ENCODE measurements at places on chromosomes 7 and 10. TPM values are rescaled to one million over a fixed set of nuclear protein-coding genes. Genes with fewer than 3 reads are reported as not detected.
A peak's percentile ranks its signal among the peaks of the same experiment; 100 is the strongest.

The TLX1 gene
- not detected for total RNA-seq

The SFTPA1 gene
- not detected for total RNA-seq

The TLL2 gene
- 0.27 TPM for total RNA-seq

DNA sequence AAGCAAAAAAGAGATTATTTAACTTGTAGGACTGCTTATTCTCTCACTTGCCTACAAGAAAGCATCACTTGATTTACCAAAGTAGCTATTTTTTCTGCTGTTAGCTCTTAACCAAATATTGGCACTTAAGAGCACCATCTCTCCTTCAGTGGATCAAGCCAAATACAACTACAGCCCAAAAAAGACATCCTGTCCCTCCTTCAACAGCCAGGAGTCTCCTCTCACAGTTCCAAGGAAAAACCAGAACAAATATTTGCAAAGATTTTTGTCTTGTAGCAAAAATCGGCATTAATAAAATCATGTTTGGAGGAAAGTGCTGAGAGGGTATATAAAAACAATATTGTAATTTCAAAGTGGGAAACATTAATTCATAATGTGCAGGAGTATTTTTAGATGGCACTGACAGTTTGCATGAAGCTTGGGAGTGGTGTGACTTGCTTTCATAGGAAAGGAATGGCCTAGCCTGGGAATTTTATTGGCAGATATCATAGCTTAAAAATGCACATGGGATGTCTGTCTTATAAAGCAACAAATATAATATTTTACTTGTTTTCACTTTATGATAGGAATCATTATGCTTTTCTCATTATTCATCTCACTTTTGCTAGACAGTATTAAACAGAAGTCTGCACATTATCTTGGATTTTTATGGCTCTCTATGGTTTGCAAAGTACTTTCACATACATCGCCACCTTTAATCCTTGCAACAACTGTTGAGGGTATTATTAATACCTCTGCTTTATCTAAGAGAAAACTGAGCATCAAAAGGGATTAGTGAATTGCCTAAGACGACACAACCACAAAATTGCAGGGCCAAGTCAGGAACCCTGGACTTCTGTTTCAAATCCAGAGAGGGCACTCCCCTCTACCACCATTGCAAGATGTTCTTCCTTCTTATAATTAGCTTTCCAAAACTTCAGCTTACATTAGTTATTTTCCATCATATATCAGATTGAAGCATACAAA lies 103.5 kb downstream of the AGMO start:
- no peak for DNase-seq

GRCh38 chr7:149291036-149291780 lies 29.2 kb downstream of the ZNF783 start:
- DNase-seq, result no peak

- DNase-seq, result no peak
Observed at GRCh38 chr7:14858866-14859265, 43.7 kb downstream of the DGKB start.

GRCh38 chr10:50540069-50540825 lies 83.5 kb downstream of the SGMS1 start:
- peak; percentile 43 for DNase-seq

- DNase-seq, result no peak
Observed at GRCh38 chr10:91247360-91248111, 27.1 kb downstream of the PCGF5 start.

DNA sequence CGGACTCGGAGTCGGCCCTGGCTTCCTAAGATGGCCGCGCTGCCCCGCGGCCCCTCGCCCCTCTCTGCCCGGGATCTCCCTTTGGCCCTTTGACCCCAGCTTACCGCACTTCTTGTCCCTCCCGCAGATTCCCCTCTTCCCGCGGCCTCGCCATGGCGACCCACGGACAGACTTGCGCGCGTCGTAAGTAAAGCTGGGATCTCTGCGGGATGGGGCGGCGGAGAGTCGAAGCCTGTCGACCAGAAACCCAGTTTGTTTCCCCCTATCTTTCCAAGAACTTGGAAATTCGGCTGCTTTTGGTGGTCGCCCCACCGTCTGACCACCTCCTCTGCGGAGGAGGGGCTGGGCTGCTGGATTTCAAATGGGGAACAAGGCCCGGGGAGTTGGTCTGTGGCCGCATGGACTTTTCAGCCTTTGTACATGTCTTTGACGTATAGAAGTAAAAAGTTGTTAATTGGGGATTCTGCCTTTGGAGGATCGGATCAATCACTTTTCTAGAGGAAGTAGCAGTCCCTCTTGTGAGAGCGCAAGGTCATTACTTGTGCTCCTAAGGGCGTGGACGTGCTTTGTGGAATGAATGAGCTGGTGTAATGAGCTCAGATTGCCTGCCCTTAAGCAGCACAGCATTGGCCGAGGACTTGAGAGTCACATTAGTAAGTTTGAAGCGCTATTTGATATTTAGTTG lies 553 bp downstream of the VDAC2 start:
- peak; percentile 35 for DNase-seq

DNA sequence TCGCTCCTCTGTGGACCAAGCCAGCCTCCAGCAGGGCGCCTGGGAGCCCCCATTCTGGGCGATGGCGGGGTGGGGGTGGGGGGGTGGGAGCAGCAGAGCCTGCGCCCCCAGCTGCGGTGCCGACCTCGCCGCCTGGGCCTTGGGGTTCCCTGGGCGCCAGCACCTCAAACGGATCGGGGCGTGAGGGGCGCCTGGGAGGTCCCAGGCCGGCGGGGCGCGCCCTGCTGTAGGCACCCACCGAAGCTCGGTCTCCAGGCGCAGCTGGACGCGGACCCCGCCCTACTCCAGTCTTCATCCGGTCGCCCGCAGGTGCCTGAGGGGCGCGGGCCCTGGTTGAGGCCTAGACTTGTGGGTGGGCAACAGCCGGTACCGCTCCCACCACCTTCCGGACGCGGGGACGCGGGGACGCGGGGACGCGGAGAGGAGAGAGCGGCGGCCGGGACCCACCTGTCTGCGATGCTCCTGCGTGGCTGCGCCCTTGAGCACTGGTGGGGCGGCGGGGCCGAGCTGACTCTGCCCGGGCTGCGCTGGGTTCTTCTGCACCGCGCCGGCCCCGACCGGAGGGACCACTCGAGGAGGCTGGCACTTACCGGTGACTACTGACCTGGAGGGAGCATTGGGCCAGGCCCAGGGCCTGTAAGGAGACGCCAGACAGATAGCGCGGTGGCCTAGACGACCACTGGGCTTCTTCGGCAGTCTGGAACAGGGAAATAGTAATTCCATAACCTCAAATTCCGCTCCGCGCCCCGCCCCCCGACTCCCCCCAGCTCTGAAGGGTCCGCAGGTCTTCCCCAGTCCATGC lies 5.5 kb upstream of the KCP start:
- DNase-seq, result no peak

DNA sequence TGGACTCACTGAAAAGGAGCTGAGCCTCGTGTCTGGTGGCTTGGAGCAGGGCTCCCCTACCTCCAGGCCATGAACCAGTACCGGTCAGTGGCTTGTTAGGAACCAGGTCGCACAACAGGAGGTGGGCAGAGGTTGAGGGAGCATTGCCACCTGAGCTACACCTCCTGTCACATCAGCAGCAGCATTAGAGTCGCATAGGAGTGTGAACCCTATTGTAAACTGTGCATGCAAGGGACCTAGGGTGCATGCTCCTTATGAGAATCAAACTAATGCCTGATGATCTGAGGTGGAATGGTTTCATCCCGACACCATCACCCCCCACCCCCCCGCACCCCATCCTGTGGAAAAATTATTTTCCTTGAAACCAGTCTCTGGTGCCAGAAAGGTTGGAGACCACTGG lies 50.4 kb downstream of the TSPAN15 start:
- no peak for DNase-seq

GRCh38 chr10:50316174-50316573 lies 64.9 kb upstream of the ASAH2 start:
- no peak for DNase-seq

DNA sequence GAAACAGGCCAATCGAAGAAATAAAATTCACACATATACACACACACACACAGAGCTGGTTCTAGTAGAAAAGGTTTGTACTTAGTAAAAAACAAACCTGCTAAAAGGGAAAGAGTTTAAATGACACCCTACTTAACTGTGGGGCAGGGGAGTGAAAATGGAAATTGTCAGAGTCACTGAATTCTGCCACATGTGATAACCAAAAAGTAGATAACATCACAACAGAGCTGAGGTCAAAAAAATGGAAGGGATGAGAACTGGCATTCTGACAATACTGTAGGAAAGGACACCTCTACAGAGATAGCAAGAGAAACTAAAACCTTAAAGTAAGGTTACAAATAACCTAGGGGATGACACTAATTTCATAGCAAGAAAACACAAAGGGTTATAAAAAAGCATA lies 74.6 kb downstream of the CACUL1 start:
- DNase-seq, result no peak

DNA sequence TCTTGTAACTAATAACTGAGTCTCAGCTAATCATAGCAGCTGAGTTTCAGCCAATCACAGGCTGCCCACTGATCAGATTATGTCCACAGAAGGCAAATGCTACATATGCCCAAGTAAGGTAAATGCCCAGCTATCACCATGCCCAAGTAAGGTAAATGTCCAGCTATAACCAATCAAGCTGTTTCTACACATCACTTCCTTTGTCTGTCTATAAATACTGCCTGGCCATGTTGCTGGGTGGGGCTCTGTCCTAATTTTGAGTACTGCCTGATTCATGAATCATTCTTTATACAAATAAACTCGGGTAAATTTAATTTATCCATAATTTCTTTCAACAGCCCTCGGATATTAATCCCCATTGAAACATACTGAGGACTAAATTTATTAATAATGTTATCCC lies 312.4 kb downstream of the CACNA2D1 start:
- no peak for DNase-seq

- no peak for DNase-seq
Observed at GRCh38 chr10:110091830-110092229, 84.0 kb downstream of the ADD3 start.

DNA sequence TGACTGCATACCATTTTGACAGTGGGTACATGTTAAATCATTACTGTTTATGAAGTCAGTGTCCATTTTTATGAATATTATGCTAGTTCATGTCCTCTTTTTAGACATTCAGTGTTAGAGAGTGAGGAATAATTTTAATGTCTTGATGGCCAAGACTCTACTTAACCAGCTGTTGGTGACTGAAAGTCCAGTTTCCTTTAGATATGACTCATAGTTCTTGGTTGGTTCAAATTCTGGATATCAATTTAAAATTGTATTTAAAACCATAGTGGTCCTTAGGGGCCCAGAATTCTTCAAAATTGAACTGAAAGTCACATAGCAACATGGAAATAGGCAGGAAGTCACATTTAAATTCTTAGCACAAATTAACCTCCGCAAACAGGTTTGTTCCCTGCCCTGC lies 196.5 kb upstream of the PRPS1L1 start:
- no peak for DNase-seq

DNA sequence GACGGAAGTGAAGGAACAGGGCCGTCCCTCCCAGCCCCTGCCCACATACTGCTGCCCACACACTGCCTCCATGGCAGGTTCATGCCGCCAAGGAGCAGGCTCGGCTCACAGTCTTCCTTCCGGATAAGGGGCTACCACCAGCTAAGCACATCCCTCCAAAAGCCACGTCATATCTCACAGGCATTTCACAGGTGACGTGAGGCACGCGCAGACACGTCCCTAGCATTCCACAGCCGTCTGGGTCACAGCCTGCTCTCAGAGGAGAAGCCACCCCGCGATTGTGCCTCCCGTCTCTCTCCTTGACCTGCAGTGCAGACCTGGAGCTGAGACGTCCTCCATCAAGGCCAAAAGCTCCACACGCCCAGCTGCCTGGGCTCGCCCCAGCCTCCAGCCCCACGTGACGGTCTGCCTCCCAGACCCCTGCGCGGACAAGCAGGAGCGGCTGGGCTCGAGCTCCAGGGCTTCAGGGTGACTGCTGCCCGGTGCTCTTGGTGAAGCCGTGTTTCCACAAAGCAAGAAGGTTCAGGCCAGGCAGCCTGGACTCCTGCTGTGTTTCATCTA lies 114.0 kb downstream of the MAD1L1 start:
- DNase-seq, result no peak

DNA sequence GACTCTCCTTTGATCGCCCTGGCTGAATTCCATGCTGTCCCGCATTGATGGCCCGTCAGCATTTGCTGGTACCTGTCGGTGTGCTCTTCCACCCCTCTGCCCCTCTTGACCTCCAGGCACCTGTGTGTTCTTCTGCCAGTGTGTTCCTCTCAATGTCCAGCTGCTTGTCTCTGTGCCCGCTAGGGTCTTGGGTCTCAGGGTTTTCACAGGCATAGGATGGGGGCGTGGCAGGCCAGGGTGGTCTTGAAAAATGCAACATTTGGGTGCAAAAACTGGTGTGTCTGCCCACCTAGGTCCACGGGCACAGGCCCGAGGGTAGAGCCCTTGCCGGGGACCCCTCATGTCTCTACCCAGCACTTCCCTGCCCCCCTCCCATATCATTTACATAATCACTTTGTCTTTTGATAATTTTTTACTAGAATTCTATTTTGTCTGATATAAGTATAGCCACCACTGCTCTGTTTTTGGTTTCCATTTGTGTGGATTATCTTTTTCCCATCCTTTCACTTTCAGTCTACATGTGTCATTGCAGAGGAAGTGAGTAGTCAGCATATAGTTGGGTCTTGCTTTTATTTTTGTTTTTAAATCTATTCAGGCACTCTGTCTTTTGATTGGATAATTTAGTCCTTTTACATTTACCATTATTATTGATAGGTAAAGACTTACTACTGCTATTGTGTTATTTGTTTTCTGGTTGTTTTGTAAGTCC lies 46.6 kb upstream of the ADRA2A start:
- DNase-seq, result no peak

- DNase-seq, result no peak
Observed at GRCh38 chr7:116671681-116672595, at the start of gene MET. TSS of gene MET (plus strand) at chr7:116672196. CDS start at chr7:116699085, 26,889 bp downstream.

GRCh38 chr7:122791959-122792545 lies 89.3 kb upstream of the RNF148 start:
- DNase-seq, result no peak

All from hematopoietic multipotent progenitor cell (in vitro differentiated cells).